ENCODE measurements at places on chromosomes 7 and 10.

- DNase-seq: no peak
Observed at GRCh38 chr7:107690611-107691010, 30.0 kb downstream of the SLC26A4 start.

- DNase-seq: no peak
Observed at GRCh38 chr10:77604063-77604462, 33.5 kb downstream of the KCNMA1 start.

GRCh38 chr10:17682236-17682946, 38.4 kb downstream of the STAM start:
- DNase-seq: no peak

DNA sequence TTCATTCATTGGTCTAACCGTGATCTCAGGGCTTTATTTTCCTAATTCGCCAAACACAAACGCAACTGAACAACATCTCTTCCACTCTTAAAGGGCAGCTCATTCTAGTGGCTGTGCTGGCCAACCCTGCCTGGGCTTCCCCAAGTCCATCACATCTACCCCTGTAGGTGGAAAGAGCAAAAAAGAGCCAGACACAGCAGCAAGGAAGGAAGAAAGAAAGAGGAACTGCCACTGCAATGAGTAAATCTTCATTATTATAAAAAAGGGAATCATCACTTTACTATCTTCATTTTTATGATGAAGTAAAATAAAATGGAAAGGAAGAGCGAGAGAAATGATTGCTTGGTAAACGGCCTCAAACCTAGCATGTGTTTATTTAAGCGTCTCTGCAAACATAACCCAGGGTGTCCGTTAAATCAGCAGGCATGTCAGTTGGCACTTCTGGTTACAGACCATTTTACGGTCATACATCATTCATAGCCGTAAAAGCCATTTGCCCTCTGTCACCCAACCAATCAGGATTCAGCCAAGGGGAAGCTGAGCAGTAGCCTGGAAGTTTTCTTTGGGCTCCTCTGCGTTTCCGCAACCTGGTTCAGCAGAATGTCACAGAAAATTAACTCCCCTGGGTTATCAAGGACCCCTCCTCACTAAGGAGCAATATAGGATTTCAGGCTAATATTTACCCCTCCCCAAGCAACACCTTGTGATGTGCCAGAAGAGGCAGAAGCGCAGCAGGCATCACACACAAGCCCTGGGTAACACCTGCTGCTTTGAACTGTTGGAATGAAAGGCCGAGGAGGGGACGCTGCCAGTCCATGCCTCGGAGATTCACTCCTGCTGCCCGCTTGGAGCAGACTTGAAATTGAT, 234.0 kb downstream of the SNX10 start:
- DNase-seq: peak; percentile 38

GRCh38 chr7:85927226-85927625, 716.5 kb upstream of the GRM3 start:
- no peak for DNase-seq

DNA sequence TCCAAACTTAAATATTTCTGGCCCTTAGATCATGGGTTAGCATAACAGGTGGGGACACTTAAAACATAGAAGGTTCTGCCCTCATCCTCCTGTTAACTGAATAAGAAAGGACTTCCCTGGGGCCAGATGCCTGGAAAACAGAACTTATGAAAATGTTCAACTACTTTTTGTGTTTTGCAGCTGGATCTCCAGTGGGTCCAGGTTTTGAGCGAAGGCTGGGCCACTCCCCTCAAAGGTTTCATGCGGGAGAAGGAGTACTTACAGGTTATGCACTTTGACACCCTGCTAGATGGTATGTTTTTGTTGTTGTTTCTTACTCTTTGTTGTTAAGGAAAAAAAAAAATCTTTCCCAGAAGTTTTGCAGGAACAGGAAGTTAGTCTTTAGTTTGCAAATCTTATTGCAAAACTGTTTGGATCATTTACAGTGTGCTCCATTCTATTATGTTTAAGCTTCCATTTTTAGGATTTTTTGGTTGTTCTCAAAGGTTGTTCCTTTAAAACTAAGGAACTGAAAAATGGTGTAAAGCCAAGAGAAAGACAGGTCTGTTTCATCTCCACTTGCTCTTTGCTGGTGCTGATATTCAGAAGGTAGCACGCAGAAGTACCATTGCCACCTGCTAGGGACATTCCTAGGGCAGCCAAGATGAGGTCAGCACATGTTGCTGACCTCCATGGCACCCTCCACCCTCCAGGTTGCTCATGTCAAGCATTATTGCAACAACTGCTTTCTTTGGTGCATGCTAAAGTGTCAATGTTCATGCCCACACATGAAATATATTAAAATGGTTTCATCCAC, 56.1 kb downstream of the PAPSS2 start:
- DNase-seq: no peak

DNA sequence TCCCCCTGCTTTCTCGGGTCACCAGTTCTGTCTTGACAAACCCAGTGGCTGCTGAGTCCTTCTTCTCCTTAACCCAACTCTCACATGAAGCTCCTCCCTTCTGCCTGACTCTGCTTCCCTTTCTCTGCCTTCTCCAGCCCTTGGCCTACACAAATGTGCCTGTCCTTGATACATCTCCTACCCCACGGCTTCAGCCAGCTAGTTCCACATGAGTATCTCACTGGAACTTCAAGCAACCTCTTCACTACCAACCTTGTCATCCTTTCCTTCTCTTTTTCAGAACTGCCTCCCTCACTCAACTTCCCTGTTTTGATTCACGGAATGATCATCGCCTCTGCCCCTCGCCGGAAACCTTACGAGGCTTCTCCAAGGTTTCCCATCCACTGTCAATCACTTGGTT, 55.9 kb downstream of the PDIA4 start:
- peak; percentile 79 for DNase-seq

DNA sequence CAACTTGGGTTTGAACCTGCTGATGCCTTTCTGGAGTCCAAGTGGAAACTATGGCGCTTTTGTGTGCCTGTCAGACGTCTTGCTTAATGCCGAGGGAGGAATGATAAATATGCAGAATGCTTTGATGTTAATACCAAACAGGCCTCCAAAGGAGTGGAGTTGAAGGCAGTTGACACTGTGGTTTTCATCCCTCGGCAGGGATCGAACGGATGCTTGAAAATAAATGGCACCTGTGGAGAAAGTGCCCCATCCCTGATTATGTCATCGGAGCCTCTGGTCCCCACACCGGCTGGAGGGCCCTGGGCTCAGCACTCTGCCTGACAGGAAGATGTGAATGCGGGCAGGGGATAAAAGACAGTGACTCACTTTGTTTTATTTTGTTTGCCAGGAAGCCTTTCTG, 148.7 kb upstream of the GPR26 start:
- no peak for DNase-seq

DNA sequence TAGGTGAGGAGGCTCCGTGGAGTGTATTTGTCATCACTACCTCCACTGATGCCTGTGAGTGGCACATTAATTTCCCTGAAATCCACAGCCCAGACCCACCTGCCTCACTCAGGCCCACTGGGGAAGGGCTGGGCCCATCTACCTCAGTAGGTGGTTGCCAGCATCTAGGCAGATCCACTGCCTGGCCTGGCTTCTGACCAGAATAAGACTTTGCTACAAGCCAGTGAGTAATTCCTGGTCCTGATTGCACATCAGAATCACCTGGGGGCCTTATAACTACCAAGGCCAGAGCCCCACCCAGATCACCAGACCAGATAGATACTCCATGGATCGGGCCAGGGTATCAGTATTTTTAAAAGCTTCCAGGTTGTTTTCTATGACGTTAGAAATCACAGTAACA, 37.5 kb upstream of the PLEKHA1 start:
- no peak for DNase-seq

DNA sequence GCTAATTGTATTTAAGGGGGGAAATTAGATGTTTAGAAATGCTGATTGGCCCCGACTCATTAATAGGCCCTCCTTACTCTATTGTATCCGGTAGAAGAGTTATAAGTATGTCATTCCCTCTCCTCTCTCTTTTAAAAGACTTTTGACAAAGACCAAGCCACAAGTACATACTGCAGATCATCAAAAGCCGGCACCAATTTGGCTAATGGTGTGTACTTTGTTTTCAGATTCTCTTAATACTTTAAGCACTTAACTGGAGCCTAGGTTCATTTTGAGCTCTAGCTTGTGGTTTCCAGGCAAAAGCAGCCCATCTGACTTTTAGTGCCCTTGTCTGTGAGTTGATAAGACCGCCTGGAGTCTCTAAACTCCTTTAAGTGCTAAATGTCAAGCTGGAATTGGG, 210.0 kb upstream of the LYZL1 start:
- DNase-seq: no peak

- DNase-seq: no peak
Observed at GRCh38 chr10:3755440-3756359, 29.3 kb downstream of the KLF6 start.

- no peak for DNase-seq
Observed at GRCh38 chr7:33736521-33737221, 168.7 kb upstream of the BMPER start.

DNA sequence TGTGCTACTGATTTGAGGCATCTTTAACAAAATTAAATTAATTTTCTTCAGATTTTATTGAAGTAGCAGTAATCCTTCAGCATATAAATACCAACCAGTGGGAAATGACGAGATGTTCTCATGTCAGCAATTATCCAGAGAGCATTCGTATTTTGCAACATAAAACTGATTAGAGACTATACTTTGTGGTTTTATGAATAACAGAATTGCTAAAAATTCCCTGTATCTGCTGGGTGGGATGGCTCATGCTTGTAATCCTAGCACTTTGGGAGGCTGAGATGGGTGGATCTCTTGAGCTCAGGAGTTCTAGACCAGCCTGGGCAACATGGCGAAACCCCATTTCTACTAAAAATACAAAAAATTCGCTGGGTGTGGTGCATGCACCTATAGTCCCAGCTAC, 56.9 kb downstream of the ATAD1 start:
- DNase-seq: peak; percentile 47

DNA sequence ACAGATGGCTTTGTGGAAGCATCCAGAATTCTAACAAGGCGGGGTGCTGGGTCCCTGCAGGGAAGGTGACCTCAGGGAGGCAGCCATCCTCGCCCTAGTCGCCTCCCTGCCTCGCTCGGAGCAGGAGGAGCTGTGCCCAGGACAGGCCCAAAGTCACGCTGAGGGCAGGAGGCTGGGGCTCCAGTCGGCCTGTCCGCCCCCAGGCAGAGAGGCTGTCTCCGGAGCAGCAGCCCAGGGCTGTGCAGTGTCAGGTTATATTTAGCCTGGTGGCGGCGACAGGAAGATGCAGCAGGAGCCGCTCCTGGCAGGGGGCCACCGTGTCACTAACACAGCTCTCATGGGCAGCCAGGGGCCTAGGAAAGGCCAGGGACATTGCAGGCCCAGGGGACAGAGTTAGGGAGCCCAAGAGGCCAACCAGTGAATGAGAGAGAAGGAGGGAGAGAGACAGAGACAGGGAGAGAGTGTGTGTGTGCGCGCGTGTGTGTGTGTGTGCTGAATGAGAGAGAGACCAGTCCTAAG, 13.5 kb downstream of the KCNH2 start:
- no peak for DNase-seq
